CD4-positive, alpha-beta T cell treated with Interleukin-15 for 1 hour (primary cell): ENCODE measurements at places on chromosomes 11 and 22.

- no peak for DNase-seq
Measured at GRCh38 chr22:35299217-35299672, 449 bp upstream of the TOM1 start.

GRCh38 chr22:25156736-25157135 lies 42.9 kb upstream of the CRYBB3 start:
- no peak for DNase-seq

DNA sequence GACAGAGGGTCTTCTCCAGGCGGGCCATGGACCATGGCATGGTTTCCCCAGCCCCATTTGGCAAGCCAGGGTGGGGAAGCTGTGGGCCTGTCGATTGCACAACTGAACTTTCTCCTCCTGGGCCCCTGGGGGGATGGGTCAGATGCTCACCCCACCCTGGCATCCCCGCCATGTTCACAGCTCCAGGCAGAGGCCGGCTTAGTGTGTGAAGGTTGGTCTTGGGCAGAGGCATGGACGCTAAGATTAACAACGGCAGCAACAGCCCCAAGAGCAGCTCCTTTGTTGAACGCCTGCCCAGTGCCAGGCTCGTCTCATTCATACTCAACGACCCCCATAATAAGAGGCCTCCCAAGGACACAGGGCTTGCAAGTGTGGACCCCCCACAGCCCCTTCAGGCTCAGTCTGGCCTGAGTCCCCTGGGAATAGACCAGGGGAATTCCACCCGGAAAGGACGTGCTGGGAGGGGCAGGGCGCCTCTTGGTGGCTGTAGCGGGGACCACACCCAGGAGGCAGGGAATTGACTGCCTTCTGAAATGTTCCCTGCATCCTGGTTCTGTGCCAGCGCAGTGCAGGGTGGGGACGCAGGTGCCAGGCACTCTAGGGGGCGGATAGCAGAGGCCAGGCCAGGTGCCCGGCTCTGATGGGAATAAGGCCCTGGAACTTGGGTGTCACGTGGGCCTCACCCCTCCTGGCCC lies 8.3 kb downstream of the TSPO start:
- no peak for DNase-seq

DNA sequence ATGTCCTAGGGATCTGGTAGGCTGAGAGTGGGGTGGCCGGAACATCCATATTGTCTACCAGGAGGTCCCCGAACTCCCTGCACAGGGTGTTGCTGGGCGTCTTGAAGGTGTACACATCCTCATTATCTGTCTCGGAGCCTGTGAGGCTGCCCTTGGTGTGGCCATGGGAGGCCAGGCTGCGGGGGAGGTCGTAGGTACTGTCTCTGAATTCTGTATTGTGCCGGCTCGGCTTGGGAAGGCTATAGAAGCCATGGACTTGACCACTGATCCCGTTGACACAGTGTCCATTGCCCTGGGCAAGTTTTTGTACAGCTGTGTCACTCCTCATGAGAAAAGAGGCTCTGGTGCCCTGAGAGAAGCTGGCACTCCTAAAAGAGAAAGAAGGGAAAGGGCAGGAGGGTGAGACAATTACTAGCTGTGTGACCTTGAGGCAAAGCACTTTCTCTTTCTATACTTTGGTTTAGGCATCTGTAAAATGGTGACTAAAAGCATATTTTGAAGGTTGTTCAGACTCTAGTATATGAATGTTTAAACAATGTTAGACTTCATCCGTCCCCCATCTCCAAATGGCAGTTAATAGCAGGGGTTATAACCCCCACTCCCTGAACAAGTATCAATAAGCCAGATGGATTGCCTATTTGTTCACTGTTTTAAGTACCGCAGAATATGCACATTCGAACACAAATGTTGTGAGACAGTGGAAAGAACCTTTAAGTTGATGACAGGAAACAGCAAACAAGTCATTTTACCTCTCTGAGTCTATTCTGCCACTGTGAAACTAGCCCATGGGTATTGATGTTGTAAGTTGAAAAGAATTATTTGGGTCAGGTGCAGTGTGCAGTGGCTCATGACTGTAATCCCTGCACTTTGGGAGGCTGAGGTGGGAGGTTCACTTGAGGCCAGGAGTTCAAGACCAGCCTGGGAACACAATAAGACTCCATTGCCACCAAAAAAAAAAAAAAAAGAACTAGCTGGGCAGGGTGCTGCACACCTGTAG lies 38.3 kb downstream of the USP35 start:
- no peak for DNase-seq

- DNase-seq = no peak
Measured at GRCh38 chr11:122923302-122923701, 40.7 kb downstream of the JHY start.

DNA sequence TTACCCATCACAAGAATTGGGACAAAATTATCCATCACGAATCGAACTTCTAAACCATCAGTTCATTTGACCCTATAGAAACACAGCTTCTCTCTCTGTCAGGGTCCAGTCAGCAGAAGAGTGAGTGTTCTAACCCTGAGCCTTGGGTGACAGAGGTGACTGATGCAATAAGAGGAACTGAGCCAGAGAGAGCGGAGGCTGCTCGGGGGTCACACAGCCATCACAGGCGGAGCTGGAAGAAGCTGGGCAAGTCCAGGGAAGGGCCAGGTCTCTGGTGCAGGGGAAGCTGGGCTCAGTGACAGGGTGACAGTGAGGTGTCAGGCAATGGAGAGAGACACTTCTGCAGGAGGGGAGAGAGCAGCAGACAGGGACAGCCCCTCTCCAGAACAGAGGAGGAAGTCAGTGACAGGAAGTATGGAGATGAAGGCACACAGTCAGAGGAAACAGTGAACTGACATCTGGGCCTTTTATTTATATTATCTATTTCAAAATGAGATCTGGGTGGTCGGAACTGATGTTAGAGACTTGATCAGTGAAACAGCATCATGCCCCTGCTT lies 184.0 kb upstream of the TBCEL start:
- no peak for DNase-seq

DNA sequence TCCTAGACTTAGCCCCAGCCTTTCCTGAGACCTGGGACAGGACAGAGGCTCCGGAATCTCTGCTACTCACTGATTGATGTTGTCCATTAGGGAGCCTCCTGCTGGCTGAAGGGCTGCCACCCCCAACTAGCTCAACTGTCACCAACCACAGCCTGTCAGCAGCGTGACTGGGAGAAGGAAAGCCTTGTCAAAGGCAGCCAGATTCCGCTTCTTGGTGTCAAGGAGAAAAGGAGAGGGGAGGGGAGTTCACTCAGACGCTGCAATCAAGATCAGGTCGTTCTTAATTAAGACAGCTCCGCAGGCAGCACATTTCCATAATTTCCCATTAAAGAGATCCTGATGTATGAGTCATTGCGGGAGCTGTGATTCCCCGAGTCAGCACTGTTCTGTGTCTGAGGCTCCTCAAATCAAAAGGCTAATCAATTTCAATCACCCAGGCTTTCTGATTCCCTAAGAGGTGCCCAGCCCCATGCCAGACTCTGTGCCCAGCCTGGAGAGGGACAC lies 152.8 kb upstream of the ZBED5 start:
- peak; percentile 26 for DNase-seq

DNA sequence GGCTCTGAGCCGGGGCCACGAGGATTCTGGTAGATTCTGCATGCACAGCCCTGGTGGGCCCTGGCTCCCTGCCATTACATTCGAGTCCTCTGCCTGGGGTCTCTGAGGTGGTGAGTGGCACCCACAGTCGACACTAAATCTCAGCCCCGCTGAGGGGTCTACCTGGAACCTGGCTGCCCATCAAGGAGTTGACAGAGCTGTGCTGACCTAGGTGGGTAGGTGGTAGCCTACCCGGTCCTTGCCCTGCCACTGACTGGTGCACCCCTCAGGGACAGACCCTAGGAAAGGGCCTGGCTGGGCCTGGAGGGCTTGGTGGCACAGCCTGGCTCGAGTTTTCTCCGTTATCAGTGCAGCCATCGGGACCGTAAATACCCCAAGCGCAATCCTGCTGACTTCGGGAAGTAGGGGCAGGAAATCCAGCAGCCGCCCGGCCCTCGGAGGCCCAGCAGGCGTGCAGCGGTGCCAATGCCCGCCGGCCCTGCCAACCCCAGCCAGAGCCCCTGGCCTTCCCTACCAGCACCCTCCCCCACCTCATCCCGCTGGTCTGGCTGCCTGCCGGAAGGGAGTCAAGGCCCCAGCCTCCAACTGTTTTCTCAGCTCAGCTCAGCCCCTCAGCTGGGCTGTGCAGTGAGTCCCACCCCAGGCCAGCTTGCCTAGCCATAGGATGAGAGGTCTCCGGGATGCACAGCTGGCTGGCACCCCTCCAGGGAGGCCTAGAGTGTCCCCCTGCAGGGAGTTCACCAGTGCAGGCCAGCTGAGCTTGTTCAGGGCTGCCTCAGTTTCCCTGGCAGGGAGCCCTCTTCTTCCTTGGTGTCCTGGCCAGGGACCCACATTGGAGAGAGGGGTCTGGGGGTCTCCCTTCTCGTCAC lies 80.4 kb upstream of the KCNQ1OT1 start:
- peak; percentile 15 for DNase-seq

- DNase-seq = no peak
Measured at GRCh38 chr11:65539744-65540289, 14.9 kb downstream of the SCYL1 start.

- no peak for DNase-seq
Measured at GRCh38 chr11:11336664-11337063, 16.4 kb downstream of the CSNK2A3 start.

DNA sequence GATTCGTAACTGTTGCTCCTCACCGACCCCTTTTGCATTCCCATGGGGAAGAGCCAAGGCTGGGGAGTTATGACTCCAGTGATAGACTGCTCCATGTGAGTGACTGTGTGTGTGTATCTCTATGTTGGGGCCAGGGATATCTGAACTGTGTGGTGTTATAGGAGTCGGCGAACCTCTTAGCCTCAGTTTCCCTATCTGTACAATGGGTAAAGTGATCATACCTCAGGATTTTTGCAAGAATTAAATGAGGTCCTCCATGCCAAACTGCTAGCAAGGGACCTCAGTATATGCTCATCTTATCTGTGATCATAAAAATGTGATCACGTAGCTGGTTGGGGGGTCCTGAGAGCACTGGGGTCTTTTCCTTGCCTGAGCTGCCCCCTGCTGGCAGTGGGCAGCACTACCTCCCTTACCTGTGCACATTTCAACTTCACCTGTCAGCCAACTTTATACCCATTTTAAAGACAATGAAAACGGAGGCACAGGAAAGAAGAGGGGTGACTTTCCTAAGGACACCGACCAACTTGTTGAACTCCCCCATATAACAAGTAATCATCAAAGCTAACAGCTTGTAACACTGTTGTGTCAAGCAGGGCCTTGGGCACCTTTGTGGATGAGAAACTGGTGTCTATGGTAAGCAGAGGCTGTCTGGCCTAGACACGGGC lies 1.4 kb upstream of the DPP3 start:
- DNase-seq = peak; percentile 34

DNA sequence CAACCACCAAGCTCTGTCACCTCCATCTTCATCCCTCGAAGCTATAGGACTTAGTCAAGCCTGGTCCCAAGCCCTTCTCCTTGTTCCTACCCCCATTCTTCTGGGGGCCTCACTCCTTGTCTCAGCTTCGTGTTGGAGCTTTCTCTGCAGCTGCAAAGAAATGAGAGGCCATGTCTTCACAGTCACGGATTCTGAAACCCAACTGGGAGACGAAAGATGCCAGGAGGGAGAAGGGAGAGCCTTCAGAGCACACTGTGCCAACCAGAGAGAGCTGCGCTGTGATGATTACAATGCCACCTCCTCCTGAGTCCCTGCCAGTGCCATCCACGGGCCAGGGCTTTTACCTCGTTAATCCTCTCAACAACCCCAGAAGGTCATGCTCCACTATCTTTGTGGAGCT lies 469.3 kb downstream of the TBC1D22A start:
- DNase-seq = no peak

DNA sequence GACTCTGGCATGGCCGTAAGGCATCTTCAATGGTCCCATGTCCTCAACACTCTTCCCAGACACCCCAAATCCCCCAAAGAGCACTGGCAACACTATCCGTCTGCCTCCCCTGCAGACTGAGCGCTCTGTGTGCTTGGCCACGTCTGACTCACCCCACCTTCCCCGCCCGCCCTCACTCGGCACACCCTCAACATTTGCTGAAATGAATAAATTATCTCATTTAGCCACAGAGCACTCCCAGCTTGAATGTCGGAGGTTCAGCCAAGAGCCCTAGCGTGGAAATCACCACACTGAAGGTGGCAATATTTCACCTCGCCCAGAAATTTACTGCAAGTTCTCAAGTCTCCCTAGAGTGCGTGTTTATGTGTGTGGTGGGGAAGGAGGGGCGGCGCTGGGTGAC lies 46.6 kb upstream of the TCF20 start:
- peak; percentile 54 for DNase-seq

DNA sequence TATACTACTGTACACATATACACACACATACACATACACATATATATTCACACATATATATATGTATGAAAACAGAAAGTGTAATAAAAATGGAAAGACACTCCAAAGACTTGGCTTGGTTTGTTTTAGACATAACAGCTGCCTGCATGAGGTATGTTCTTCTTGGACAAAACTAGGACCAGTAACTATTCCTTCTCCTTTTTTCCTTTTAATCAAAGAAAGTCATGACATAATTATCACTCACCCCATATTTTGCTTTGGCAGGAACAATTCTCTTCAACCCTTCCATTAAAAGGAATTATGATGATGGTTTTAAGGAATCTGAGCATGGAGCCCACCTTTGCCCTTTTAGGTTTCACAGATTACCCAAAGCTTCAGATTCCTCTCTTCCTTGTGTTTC lies at the start of gene OR5D14:
TSS of gene OR5D14 (plus strand) at position 301 of the 400 bp plus-strand sequence. CDS start at position 301, 0 bp downstream.
- no peak for DNase-seq

DNA sequence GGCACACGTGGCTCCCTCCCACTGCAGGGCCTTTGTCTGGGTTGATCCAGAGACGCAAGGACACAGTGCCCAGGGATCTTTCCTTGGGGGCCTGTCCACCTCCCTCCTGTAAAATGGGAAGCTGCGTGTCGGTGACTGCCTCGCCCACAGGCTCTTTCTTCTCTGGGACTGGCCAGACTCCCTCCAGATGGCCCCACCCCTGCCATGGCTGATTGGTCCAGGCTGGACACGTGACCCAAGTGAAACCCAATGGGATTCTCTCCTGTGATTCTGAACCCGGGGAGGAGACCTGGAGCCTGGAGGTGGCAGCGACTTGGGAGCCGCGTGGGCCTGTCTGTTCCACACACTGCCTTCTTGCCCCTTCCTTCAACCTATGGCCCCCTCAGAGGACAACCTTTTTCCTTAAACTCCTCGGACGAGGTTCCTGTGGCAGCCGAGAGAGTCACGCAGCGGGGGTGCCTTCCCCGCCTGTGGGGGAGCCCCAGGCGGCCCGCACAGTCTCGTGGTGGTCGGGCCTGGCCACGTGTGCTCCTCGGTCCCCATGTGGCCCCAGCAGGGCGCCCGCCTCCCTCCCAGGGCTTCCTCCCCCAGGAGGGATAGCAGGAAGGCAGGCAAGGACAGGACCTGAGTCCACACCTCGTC lies 12.4 kb upstream of the MPPED1 start:
- DNase-seq = no peak

DNA sequence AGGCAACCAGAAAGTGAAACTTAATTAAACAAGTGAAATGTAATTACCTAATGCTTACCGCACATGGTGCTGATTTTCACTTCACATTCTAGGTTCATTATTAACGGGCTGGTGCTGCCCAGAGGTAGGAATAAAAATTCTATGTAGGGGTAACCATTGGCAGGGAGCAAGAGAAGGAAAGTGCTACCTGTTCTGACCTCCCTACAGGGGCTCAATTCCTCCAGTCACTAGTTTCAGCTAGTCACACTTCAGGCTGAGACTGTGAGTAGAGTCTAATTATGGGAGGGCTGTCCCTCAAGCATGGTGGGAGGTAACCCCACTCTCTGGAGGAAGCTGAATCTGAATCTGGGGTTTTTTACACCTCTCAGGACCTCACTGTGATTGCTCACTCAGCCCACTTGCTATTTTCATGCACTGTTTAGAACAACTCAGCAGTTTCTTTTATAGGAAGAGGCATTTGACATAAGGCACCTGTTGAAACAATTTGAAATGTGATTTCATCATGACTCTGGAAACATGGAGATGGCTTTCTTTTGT lies 75.4 kb downstream of the MAML2 start:
- peak; percentile 44 for DNase-seq
